ENCODE measurements at places on chromosomes 12 and 14.

DNA sequence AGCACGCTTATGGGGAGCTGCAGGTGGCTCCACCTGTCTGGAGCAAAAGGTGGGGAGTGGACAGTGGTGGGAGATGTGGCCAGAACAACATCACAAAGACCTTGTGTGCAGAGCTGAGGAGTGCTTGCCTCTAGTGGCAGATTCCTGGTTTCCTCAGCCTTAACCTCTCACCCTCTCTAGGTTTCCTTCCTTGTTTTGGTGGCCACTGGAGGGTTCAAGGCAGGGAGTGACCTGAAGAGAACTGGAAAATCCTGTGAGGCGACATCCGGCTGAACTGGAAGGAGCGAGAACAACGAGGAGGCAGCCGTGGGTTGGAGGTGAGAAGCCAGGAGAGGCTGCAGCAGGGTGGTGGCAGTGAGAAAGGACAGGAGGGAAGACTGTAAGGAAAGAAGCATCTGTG, 6.3 kb upstream of the FLVCR2 start:
- no peak for DNase-seq

GRCh38 chr14:65329911-65330310, 82.6 kb upstream of the FUT8 start:
- DNase-seq: no peak

DNA sequence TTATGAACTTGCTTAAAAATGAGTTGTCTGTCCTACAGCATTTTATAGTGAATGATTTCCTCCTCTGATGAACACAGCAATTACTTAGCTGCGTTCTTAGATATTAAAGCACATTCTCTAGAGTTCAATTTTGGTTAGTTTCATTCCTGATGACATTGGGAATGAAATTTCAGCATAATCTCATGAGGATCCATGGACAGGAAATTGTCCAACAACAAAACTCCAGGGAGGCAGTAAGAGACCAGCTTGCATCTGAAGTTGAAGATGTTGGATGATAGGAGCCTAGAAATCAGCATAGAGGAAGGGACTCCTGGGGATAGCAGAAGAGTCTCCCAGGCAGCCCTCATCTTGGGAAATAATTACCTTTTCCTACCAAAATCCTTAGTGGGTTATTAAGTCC, 128.7 kb upstream of the RAP1B start:
- no peak for DNase-seq

DNA sequence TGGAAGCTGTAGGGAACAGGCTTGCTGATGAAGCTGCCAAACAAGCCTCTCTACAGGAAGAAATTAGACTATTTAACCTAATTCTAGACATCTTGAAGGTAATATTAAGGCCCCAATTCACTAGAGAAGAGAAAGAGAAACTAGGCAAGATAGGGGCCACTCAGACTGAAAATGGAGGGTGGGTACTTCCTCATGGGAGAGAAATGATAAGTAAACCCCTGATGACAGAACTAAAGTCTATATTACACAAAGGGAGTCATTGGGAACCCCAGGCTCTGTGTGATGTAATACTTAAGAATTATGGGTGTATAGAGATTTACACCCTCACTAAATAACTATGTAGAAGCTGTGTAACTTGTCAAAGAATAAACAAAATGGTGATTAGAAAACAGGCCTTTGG, 64.3 kb downstream of the APOBEC1 start:
- no peak for DNase-seq

DNA sequence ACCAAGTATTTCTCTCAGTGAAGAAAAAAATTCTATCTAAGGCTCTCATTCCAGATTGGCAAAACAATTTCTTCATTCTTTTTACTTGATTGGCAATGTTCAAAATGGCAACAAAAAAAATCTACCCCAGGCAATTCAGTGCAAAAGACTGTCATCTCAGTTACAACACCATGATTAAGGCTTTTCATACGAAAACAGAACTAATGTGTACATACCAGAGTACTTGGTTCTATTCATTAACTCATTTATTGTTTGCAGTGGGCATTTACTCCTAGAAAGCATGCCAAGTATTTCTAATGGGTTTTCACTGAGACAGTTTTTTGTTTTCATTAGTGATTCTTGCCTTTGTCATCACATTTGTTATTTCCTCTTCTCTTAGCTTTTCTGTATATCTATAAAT, 33.0 kb downstream of the DBX2 start:
- no peak for DNase-seq

GRCh38 chr12:93419388-93420034, 22.2 kb downstream of the UBE2N start:
- DNase-seq: no peak

GRCh38 chr14:38522724-38523123, 266.8 kb upstream of the CLEC14A start:
- DNase-seq: no peak
